ENCODE measurements at places on chromosomes 16 and 17.

- no peak for DNase-seq
These were observed 2.0 kb downstream of the PRSS33 start for GRCh38 chr16:2785101-2785991.

GRCh38 chr16:27969574-27969973 is 93.9 kb downstream of the GSG1L start:
- no peak for DNase-seq

- no peak for DNase-seq
These were observed 20.2 kb upstream of the SLC38A10 start for GRCh38 chr17:81315129-81315884.

- no peak for DNase-seq
These were observed 1002.3 kb upstream of the CDH8 start for GRCh38 chr16:63038397-63039106.

DNA sequence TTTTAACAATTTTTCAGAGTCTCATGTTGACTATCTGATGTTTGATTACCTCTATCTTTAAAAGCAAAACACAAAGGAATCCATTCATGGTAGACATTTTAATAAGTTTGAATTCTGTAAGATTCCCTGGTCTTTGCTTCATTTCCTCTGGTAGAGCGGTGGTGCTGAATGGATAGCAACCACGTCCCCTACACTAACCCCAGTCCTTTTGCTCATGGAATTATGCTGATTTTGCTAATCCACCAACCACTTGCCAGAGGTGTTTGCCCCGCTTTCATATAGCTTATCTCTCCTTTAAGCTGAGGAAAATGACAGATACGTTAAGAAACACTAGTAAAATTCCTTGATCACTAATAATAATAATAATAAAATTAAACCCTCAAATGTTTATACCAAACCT is 9.5 kb downstream of the KCNJ16 start:
- DNase-seq = no peak

GRCh38 chr16:11326084-11326736 is 19.0 kb upstream of the RMI2 start:
- DNase-seq = no peak

DNA sequence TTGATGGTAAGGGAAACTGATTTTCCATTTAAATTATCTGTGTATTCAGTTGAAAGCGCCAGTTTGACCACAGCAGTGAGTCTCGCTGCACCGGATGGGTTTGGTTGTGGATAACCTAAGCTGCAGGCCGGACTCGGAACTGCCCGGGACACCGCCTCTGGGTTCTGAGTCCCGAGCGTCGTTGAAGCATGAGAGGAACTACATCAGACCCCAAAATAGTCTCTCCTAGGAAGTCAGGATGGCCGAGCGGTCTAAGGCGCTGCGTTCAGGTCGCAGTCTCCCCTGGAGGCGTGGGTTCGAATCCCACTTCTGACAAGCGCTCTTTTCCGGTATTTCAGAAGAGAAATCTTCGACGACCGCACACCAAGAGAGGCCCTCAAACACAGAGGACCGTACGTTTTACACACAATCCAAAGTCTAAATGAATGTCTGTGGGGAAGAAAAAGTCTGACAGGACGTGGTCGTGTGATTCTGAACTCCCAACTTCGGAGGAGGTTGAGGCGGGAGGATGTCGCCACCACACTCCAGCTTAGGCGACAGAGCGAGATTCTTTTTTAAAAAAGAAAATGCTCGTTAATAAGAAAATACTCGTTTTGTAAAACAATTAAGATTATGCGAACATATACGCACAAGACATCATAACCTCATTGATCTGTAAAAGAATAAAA is 15.4 kb upstream of the PLLP start:
- DNase-seq = peak; percentile 75

- DNase-seq = no peak
These were observed 713.2 kb downstream of the KCNJ2 start for GRCh38 chr17:70882504-70882903.

DNA sequence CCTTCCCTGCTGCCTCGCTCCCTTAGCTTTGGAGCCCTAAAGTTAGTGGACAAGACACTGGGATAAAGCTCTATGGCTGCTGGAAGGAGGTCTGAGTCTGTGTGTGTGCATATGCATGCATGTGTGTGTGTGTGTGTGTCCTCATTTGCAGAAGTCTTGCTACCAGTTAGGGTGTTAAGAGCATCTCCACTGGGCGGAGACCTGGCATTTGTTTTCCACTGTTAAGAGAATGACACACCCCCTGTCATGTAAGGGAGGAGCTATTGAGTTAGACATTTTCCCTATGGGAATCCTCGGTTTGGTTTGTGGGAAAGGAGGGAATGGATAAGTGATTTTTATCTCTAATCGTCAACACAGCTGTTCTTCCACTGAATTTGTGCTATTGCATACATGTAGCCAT is 24.8 kb upstream of the ARHGAP23 start:
- DNase-seq = no peak

DNA sequence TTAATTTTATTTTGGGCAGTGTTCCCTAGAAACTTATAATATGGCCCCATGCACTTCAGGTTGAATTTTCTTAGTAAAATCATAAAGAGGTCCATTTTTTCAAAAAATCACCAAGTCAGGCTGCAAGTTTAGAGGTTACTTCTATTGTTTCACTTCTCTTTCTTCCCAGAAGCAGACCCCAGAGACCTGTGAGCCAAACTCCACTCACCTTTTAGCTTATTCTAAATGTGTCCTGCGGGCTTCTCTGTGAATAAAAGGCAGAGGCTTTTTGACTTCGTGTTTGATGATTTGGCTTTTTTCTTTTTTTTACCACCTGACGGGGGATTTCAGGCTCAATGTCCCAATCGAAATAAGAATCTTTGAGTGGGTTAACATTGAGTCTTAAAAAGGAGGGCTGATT is 7.4 kb downstream of the PRKCB start:
- DNase-seq = no peak

Data from hippocampal formation (tissue), 2 donors.